ENCODE measurements at places on chromosomes 3 and 15. TPM values are rescaled to one million over a fixed set of nuclear protein-coding genes. Genes with fewer than 3 reads are reported as not detected.

DNA sequence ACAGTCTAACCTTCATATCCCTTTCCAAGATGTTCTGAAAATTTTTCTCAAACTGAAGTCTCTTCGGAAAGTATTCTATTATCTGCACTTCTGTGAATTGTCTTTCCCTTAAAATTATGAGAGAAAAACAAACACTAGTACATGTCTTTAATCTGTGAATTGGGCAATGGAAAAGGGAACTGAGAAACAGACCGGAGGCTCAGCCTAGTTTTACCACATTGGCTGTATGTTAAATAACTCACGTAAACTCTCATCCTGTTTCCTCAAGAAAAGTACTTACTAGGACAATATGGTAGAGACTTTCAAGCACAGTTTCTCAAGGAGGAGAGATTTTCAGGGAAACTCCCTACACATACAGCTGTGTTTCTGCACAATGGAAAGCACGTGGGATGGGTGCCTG is 982.2 kb upstream of the SEMA6D start:
- DNase-seq: no peak

FSD2 gene
- total RNA-seq: not detected

- no peak for DNase-seq
Observed at GRCh38 chr15:65336493-65337435, 32.3 kb downstream of the RNU5B-1 start.

B3GNT5 gene
- total RNA-seq: 23.0 TPM

DNA sequence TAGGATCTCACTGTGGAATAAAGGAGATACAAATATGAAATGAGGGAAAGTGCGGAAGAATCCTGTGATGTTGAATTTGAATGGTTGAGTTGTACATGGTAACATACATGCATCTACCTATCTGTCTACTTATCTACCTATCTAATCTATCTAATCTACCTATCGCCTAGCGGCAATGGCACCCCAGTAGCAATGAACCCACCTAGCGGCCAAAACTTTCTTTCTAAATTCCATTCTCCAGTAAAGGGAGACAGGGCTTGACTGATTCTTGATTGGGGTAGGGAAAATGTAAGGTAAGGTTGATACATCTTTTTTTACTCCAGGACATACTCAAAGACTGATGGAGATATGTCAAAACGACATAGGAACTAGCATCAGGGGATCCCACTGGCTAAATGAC is 345.0 kb downstream of the FHIT start:
- DNase-seq: no peak

MUC13 gene
- not detected for total RNA-seq

GRCh38 chr15:63324770-63325169 is 47.4 kb downstream of the APH1B start:
- DNase-seq: no peak

GRCh38 chr15:59155431-59155830 is 50.5 kb downstream of the CCNB2 start:
- DNase-seq: no peak

SMAD6 gene
- 10.8 TPM for total RNA-seq

GRCh38 chr3:127800508-127800907 is 21.8 kb downstream of the MGLL start:
- DNase-seq: no peak

DNA sequence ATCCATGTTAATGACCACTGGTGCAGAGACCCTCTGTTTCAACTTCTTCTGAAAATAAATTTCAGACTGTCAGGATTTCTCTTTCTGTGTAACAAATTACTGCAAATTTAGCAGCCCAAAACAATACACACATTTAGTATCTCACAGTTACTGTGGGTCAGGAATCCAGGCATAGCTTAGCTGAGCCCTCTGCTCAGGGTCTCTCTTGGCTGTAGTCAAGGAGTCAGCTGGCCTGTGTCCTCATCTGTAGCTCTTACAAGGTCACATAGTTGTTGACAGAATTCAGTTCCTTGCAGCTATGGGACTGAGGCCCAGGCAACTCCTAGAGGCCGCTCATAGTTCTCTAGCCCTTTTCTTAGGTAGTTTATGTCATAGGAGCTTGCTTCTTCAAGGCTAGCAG is 51.9 kb downstream of the NKIRAS1 start:
- no peak for DNase-seq

HDAC11 gene
- total RNA-seq: 8.8 TPM

TMEM266 gene
- not detected for total RNA-seq

LCTL gene
- 0.23 TPM for total RNA-seq

LRRC31 gene
- total RNA-seq: 0.14 TPM

DNA sequence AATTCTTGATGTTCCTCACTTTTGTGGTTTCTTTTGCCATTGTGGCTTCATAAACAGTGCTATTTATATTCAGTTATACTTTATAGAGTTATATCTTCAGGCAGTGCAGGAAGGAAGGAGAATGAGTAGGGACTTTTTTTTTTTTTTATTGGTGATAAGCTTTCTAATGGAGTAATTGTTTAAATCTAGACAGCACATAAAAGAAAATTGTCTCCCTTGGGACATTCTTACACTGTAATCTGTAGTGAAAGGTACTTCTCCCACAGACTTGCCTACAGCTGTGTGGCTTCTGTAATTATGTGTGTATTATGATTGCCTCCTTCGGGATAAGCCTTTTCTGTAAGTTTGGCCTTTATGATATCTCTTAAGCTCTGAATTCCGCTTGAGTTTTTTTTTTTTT is 41.6 kb downstream of the WDR76 start:
- DNase-seq: no peak

- DNase-seq: peak; percentile 36
Observed at GRCh38 chr3:107064405-107065060, 312.7 kb upstream of the CCDC54 start.

GRCh38 chr3:9041626-9042025 is 78.4 kb upstream of the RAD18 start:
- DNase-seq: no peak

Measured in epithelial cell of proximal tubule (primary cell).